CD4-positive, alpha-beta T cell treated with Interleukin-4 for 1 hour (primary cell): ENCODE measurements at places on chromosomes 16 and 17.

- DNase-seq: no peak
These were observed 66.6 kb upstream of the TOX3 start for GRCh38 chr16:52613508-52613907.

DNA sequence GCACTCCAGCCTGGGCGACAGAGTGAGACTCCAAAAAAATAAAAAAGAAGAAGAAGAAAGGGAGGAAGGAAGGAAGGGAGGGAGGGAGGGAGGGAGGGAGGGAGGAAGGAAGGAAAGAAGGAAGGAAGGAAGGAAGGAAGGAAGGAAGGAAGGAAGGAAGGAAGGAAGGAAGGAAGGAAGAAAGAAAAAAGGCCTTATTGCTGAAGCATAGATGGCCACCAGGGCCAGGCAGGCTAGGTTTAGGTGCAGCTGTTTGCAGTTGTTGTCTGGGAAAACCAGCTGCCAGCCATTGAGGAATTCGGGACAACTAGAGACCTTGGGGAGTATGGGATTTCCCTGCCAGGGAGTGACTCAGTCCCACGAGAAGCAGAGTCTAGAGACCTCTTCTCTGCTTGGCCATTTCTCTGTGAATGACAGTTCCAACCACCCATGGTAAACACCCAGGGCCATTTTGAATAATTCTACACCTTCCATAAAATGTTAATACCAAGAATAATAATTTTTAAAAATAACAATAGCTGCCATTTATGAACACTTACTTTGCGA lies 31.0 kb downstream of the SCNN1B start:
- no peak for DNase-seq

GRCh38 chr17:7862692-7863437 lies 5.1 kb downstream of the CYB5D1 start:
- DNase-seq: peak; percentile 69

DNA sequence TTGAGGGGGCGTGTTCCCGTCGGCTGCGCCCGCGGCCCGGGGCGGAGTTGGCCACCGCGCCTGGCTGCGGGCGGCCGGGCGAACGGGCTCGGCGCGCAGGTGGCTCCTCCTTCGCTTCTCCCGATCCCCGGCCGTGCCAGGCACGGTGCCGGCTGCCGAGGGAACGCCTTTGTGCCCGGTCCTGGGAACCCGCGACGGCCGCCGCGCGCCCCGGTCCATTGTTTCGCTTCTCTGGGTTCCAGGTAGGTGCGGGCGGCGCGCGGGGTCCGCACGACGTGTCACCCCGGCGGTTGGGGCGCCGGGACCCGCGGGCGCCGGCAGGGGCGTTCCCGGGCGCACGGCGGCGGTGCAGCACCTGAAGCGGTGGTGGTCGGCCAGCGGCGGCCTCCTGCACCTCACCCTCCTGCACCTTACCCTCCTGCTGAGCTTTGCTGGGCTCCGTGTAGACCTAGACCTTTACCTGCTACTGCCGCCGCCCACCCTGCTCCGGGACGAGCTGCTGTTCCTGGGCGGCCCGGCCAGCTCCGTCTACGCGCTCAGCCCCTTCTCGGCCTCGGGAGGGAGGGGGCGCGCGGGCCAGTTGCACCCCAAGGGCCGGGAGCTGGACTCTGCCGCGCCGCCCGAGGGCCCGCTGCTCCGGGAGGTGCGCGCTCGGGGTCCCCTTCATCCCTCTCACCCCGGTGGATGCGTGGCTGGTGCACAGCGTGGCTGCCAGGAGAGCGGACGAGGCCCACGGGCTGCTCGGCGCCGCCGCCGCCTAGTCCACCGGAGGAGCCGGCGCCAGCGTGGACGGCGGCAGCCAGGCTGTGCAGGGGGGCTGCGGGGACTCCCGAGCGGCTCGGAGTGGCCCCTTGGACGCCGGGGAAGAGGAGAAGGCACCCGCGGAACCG lies 99.9 kb downstream of the EFCAB13 start:
- DNase-seq: no peak

DNA sequence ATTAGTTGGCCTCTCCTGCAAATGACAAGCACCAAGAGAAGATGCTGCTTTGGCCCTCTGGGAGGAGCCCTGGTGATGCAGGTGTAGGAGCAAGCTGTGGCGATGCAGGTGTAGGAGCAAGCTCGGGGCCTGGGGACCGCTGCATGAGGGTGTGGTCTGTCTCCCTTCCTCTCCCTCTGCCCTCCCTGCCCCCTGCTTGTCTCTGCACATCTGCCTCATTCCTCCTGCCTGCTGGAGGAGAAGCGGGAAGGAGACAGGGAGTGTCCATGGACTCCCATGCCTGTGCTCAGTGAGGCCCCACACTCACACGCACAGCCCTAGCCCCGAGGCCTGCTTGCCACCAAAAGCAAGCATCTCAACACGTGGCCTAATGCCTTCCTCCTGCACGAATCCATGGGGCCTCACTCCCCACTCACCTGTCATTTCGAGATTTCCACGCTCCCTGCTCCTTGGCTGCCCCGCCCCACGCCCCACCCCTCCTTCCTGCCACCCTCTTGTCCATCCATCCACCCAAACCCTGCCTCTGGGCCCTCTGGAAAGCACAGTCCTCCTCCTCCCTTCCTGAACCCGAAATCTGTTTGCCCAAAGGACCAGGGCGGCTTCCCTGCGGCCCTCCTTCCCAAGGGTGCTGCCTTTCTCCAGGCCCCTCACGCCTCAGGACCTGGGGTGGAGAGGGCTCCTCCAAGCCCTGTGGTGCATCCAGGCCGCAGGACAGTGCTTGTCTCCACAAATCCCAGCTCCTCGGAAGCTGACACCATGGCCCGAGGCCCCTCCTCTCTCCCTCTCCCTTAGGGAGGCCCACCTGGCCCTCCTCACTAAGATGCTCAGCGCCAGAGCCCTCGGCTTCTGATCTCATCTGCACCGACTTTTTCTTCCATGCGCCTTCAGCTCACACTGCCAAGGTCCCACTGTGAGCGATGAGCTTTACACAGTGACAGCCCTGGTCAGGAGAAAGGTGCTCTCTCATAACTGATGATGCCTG lies 11.8 kb upstream of the ALDH3A1 start:
- DNase-seq: no peak

DNA sequence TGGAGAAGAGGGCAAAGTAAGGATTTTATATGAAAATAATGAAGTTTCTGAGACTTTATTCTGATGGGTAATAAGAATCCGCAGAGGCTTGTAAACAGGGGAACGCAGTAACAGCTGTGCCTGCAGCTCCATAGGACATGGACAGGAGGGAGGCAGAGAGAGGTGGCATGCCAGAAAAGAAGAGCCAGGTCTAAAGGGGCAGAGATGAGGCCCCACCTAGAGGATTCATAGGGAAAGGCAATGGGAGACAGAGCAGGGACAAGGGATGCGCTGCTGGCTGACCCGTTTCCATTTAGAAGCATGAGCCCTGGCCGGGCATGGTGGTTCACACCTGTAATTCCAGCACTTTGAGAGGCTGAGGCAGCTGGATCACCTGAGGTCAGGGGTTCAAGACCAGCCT lies 340.3 kb upstream of the CDH5 start:
- DNase-seq: no peak

DNA sequence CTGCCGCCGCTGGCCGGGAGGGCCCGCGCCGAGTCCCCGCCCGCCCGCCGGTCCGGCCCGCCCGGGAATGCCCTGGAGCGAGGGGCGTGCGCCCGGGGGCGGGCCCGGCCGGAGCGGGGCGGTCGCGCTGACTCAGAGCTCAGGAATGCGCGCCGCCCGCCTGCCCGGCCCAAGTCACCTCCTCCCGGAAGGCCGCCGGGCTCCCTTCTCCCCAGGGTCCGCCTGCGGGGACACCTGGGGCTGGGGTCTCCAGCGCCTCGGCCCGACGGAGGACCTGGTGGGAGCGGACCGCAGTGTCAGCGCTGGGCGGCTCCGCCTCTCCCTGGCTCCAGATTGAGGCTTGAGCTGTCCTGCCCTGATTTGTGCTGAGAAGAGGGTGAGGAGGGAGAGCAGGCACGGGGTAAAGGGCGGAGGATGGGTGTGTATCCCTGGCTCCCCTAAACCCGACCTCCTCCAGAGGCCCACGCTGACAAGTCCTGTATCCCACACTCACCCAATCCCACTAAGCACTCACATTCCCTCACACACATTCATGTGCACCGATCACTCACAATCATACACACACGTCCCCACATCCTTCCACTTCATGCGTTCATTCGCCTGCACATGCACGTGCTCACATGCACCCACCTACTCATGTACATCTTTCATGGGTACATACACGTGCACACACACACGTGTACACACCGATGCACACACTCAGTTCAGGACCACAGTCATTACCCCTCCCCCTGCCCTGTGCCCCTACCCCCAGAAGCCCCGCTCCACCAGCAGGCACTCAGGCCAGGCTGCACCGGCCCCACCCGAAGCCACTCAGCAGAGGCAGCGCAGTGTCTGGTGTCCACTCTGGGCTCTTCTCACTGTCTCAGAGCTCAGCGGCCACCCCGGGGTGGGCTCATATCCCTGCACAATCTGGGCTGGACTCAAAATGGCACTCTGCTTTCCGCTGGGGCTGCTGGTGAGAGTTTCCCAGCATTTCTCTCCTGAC lies at the start of gene RHBDF1:
RHBDF1 (minus strand) TSS at position 71 of the 988 bp plus-strand sequence. CDS start 7,616 bp downstream, outside the sequence.
- DNase-seq: no peak

DNA sequence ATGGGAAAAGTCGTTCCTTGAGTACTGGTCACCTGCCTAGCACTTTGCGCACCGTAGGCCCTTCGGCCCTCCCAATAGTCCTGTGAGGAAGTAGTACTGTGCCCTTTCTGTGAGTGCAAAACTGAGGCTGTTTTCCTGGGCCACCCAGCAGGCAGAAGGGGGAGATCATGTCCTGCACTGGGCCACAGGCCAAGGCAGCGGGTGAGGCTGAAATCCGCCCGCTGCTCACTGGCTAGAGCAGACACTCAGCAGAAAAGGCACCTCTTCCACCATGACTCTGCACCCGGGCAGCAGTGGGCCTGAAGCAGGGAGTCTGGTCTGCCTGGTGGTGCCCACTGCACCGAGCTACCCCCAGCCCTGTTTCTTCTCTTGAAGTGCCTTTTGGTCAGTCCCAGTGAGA lies 20.2 kb downstream of the METTL22 start:
- DNase-seq: no peak

- no peak for DNase-seq
These were observed 56.4 kb upstream of the FAM20A start for GRCh38 chr17:68657576-68657975.

GRCh38 chr16:7458144-7458543 lies 125.5 kb downstream of the RBFOX1 start:
- DNase-seq: no peak

DNA sequence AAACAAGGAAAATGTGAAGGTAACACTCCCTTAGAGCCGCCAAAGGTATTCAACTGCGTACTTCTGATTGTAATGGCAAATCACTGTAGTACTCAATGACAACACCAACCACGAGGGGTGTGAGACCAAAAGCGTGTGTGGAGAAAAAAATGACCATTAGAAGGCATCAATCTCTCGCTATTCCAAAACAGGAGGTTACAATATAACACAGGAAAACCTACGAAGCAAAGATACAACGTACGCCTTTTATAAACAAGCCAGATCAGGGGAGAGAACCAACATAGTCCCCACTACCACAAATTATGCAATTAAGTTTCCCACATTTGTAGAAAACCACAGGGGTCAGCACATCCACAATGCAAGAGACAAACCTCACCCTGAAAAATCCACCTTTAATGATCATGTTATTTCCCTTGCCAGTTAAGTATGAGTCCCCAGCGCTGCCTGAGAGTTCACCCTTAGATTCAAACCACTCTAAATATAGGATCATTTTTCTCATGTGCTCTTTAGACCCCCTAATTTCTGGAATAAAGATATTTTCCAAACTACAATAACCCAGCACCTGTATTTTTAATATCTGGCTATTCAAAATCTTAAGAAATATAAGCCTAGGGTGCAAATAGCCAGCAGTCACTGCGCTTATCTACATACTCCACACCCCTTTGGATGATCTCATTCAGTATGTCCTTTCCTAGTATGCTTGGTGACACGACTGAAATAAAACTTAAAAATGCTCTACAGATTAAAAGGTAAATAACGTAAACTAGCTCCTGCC lies 12.4 kb downstream of the TEX14 start:
- DNase-seq: no peak

DNA sequence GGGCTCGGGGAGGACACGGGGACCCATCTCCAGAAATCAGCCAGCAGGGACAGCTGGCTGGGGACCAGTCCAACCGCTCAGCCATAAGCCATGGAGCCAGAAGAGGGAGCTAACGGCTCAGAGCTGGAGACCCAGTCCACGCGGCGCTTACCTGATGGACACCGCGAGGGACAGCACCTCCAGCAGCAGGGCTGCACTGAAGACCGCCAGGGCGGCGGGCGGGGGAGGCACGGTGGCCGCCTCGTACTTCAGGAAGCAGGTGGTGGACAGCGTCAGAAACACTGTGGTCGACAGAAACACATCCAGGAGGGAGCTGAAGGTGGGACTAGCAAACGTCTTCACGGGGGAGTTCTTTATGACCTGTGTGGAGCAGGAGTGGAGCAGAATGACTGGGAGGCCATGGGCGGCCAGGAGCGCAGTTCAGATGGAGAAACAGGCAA lies 102.6 kb upstream of the CREBBP start:
- DNase-seq: peak; percentile 57

DNA sequence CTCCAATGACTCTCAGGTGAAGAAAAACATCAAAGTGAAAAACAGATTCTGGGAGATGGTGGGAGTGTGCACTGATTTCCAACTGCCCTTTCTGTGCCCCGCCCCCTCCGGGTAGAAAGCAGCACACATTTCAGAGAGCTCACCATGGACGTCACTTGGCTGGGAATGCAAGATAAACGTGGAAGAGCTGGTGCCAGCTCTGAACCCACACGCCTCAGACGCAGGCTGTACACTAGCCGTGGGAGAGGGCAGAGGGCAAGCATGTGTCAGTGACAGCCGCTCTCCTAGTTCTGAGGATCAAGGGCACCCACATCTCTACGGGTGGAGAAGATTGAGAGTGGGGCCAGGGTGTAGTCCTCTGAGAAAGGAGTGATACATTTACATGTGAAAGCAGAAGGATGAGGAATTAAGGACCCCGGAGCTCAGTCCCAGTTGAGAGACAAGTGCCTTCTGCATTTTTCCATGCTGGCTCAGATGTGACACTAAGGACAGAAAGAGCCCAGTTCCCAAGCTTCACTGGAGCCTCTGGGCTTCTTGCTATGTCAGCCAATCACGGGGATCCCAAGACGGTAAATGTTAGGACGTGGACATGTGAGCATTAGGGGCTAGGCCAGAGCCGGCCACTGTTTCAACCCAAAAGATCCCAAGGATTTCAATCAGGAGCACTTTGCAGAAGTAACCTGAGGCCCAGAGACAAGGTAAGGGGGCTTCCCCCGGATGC lies 101.3 kb downstream of the ZFHX3 start:
- DNase-seq: no peak

- DNase-seq: no peak
These were observed 6.4 kb upstream of the MYO1C start for GRCh38 chr17:1498869-1499268.

GRCh38 chr17:68383443-68384321 lies 73.6 kb downstream of the WIPI1 start:
- DNase-seq: peak; percentile 34

DNA sequence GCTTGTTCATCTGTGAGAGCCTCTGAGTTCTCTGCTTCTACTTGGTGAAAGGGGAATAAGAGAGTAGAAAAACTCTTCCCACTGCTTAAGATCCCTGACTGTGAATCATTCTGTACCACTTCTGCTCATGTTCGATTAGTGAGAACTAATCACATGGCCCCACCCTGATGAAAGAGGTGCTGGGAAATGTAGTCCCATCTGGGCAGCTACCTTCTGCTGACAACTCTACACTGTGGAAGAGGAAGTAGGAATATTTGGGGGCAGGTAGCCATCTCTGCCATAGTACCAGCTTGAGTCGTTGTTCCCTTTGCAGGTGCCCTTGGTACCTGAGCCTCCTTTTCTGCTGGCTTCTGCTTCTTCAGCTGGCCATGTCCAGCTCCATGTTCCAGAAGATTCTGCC lies 29.9 kb downstream of the NKD1 start:
- DNase-seq: no peak
